ENCODE measurements at places on chromosomes 16 and 17.

DNA sequence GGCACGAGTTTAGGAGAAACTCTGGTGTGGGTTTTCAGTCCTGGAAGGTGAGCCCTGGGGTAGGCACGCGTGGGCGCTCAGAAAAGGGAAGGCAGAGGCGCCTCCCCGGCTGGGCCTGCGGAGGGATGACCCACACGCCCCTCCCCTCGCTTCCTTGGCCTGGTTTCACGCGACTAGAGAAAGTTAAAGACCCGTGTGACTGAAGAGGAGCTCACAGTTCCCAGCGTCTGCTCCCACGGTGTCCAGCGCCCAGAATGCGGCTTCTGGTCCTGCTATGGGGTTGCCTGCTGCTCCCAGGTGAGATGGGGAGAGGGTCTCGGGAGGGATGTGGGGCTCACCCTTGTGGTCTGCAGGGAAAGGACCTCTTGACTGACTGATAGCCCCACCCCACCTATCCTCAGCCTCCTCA, at the start of gene CD300LG:
Gene CD300LG, plus strand, starts transcription at position 214 of the 409 bp plus-strand sequence. Its CDS starts 41 bp downstream, at position 255.
- DNase-seq = no peak

DNA sequence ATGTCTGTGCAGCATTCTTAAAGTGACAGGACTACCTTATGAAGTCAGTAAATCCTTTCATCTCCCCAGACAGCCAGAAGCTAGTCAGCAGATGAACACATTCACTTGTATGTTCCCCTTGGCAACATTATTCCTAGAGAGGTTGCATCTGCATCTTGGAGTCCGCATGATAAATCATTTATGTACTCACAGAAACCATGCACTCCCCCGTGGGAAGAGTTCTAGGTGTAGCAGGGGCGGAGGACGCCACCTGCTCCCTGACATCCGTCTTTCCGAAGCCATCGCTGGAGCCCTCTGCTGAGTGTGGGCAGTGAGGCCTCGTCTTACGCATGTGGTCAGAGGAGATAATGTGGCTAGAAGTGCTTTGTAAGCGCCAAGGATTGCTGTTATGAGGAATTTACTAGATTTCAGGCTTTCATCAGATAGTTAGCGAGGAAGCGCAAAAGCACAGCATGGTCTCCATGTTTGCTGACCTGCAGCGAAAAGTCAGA, 144.5 kb downstream of the RPTOR start:
- no peak for DNase-seq

DNA sequence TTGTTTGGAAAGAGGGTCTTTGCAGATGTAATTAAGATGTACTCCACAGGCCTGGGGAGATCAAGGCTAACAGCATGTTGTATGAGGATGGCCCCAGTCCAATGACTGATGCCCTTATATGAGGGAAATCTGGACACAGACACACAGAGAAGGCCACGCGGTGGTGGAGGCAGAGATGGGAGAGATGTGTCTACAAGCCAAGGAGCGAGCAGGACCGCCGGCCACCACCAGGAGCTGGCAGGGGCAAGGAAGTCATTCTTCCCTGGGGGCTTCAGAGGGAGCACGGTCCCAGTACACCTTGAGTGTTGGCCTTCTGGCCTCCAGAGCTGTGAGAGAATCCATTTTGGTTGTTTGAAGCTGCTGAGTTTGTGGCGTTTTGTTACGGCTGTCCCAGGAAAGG, 14.7 kb downstream of the SOCS3 start:
- DNase-seq = no peak

- no peak for DNase-seq
These were observed 12.9 kb downstream of the BANP start for GRCh38 chr16:87964049-87964659.

DNA sequence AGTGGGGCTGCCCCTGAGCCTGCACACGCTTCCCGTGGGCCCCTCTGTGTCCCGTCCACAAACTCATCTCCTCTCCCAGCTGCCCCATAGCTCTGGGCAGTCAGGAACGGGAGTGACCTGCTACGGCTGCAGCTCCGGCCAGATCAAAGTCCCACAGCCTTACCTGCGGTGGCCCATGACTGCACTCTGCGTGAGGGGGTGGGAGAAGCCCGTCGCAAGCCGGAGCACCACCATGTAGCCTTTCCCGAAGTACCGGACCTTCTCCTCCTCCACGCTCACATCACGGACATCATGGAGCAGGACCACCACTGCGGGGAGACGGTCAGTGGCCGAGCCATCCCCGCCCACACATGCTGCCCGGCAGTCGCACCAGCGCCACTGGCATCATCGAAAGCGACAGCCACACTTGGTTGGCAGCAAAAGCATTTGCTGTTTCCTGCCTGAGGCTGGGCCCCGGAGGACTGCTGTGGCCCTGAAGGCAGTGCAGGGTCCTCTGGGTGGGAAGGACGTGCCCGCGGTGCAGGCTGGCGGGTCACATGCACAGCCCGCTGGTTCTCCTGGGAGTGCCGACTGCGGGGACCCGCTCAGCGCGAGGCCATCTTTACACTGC, 6.2 kb downstream of the CYBC1 start:
- DNase-seq = no peak

DNA sequence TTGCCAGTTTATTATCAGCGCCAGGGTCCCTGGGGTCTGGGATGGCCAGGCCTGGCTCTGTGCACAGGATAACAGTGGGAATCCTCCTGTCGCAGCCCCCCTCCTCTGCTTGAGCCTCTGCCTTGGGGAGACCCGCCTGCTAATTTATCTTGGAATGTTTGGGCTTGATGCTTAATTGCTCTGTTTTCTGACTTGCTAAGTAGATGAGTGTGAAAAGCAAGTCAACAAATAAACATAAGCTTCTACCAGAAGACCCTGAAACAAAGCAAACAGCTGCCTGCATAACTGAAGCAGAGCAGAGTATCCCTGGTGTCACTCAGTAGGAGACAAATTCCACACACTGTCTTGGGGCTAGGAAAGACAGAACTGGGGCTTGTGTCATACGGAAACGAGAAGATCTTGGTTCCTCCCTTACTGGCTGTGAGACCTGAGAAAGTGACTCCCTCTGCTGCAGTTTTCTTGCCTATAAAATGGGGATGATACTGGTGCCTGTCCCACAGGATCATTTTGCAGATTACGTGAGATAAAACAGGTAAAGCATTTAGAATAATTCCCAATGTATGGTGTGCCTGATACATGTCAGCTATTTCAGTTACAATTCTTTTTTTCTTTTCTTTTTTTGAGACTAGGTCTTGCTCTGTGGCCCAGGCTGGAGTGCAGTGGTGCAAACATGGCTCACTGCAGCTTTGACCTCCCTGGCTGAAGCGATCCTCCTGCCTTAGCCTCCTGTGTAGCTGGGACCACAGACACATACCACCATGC, 44.8 kb upstream of the IRX3 start:
- no peak for DNase-seq

DNA sequence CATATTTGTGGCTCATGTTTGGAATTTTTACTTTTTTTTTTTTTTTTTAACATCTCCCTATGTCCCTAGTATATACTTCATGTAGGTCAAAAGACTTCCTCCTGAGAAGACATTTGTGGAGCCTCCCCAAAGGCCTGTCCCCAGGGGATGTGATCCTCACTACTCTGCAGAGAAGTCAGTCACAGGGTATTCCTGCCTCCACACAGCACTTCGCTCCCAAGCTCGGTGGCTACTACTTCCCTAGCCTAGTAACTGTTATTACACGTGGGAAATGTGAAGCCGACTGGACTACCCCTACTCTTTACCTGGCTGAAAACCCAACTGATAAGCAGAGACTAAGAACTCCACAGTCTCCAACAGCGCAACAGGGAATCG, 116.8 kb downstream of the HIC1 start:
- DNase-seq = no peak

- no peak for DNase-seq
These were observed 151.0 kb upstream of the CDC42EP4 start for GRCh38 chr17:73462823-73463222.

GRCh38 chr17:51913491-51914205, 244.9 kb downstream of the CA10 start:
- DNase-seq = no peak

DNA sequence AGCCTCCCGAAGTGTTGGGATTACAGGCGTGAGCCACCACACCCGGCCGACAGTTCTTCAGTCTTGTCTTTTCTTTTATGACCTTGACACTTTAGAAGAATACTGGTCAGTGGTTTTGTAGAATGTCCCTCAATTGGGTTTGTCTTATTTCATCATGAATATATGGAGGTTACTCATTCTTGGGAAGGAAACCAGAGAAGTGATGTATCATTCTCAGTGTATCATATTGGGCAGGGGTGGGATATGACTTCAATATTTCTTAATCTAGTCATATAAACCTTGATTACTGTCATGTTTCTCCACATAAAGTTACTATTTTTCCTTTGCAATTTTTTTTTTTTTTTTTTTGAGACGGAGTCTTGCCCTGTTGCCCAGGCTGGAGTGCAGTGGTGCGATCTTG, 36.9 kb downstream of the SNTB2 start:
- no peak for DNase-seq

- no peak for DNase-seq
These were observed 63.7 kb downstream of the SPAG9 start for GRCh38 chr17:51056813-51057510.

DNA sequence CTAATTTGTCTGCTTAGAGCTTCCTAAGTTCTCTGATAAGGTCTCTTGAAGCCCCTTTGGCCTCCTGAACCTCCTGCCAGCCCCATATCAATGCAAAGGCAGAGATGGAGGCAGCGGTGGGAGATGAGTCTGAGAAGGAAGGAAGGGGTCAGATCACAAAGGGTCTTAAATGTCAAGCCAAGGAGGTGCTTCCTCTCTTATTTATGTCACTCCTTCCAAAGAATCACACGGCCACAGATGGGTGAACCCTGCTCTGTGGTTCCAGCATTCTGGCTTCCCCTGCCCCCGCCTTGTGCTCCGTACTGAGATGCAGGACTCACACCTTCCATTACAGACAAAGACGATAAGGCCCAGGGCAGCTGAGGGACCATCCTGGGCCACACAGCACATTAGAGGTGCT, 96.3 kb downstream of the GSG1L start:
- DNase-seq = no peak
